ENCODE measurements at places on chromosomes 16 and 17.

DNA sequence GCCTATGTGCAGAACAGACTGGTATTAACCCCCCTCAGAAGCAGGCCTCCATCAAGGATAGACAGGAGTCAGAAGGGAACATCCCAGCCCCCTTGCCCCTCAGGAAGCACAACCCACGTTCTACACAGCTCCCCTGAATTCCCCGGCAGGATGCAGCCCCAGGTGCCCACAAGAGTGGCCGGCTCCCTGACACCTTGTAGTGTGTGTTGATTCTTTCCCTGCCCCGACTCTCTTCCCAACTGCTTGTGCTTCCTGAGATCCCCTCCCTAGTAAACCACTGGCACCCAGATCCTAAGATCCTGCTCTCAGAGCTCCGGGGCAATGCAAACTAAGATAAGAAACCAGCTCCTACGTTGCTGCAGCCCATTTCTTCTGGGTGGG lies 34.8 kb upstream of the LITAF start:
- DNase-seq: no peak

GRCh38 chr17:62093188-62094155 lies 28.4 kb upstream of the MED13 start:
- DNase-seq: no peak

- DNase-seq: no peak
Measured at GRCh38 chr17:80034791-80035686, 633 bp downstream of the TBC1D16 start.

- DNase-seq: no peak
Measured at GRCh38 chr17:18379246-18380146, 1.9 kb downstream of the EVPLL start.
